ENCODE measurements at places on chromosomes 16 and 17.

DNA sequence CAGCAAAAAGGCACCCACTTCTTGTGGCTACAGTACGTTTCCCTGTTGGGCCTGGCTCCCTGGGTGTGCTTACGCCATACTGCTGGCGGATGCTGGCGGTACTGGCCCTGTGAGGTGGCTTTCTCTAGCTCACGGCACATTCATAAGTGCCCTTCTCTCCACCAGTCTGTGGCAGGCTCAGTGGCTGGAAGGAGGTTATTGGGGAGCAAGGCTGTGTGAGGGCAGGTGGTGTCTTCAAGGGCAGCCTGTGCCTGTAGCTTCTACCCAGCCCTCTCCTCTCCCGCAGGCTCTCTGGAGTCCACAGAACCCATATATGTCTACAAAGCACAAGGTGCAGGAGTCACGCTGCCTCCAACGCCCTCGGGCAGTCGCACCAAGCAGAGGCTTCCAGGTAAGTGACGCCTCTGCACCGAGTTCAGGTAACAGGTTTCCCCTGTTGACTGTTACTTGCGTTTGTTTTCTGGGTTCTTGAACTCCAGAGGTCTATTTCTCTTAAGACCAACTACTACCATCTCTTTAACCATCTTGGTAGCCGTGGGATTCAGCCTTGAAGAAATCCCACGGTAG, 20.6 kb downstream of the NTAN1 start:
- no peak for DNase-seq

DNA sequence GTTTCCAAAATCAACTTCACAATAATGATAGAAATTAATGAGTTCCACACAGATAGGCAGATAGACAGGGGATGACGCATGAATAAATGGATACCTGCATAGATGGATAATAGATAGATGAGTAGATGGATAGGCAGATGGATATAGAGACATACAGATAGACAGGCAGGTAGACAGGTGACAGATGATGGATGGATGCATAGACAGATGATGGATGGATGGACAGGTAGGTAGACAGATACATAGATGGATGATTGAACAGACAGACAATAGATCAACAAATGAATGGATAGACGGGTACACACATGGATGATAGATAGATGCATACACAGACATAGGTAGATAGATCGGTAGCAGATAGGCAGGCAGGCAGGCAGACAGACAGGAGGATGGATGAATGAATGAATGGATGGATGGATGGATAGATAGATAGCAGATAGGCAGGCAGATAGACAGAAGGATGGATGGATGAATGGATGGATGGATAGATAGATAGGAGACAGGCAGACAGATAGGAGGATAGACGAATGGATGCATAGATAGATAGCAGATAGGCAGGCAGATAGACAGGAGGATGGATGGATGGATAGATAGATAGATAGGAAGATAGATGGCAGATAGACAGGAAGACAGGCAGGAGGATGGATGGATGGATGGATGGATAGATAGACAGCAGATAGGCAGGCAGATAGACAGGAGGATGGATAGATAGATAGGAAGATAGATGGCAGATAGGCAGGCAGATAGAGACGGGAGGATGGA, 142.5 kb downstream of the RBFOX3 start:
- no peak for DNase-seq

DNA sequence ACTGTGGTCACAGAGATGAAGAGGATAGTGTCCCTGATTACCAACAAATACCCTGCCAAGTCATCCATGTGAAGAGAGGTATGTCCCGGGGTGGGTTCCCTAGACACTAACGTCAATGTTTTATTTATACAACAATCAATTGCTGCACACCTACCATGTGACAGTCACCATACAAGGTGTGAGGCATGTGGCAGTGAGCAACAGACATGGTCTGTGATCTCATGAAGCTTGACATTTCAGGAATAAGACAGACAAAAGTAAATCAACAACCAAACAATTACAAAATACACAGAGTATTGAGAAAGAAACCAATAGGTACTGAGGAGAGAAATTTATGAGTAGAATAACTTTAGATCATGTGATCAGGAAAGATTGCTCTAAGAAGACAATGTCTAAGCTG, 268.6 kb downstream of the MRTFB start:
- no peak for DNase-seq

DNA sequence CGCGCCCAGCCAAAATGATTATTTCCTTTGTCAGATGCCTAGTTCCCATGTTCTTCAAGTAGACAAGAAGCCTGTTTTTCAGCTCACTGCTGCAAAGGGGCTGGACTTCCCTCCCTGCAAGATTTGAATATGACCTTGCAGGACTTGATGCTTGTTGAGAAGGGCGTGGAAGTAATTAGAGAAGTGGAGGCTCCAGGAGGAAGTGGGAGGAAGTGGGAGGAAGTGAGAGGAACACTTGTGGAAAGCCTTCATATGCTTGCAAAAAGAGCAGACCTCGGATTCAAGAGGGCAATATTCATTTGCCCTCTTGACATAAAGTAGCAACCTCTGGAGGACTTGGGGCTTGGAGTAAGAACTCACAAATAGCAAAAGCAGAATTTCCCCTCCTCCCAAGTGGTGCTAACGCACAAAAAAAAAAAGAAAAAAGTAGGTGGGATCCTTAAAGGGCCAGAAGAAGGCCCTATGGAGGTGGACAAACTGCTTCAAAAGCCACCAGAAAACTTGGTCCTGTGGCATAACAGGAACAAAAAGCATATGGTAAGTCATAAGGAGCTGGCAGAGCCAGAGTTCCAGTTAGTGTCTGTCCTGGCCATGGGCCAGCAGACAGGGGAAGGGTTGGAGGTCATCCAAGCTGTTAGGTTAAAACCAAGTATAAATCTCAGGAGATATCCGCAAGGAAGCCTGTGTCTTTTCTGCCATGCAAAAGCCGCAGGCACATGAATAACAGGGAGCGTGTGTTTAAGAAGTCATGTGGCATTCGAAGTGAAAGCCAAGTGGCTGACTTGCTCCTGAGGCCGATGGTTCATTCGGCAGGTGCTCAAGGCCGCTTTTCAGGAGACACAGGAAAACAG, 20.6 kb upstream of the PRKAR1A start:
- no peak for DNase-seq

GRCh38 chr16:4411684-4412083, 4.7 kb downstream of the CORO7 start:
- DNase-seq: no peak

DNA sequence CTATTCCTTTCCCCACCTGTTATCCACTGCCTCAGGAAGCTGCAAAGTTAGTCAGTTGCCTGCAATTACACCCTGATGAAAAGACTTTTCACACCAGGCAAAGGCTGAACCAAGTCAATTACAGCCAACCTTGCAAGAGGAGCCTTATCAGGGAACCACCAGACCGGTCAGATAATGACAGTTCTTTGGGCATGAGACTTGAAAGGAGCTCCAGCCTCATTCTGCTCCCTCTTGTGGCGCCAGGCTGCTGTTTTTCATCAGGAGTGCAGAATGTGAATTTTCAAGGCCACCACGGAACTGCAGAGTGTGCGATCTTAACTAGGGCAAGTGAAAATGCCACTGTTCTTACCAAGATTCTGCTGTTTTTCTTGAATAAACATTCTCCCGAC, 22.5 kb downstream of the DNAI2 start:
- peak; percentile 2 for DNase-seq

- peak; percentile 63 for DNase-seq
Observed at GRCh38 chr17:7355053-7355452, at the start of gene TMEM95. Gene TMEM95, plus strand, starts transcription at chr17:7355156. Its CDS starts 49 bp downstream, at chr17:7355205.

GRCh38 chr17:12631076-12631475, 34.6 kb upstream of the MYOCD start:
- peak; percentile 70 for DNase-seq

GRCh38 chr16:73354434-73354833, 306.5 kb upstream of the ZFHX3 start:
- DNase-seq: no peak

- peak; percentile 60 for DNase-seq
Observed at GRCh38 chr17:4607773-4608187, 23.5 kb downstream of the SMTNL2 start.

DNA sequence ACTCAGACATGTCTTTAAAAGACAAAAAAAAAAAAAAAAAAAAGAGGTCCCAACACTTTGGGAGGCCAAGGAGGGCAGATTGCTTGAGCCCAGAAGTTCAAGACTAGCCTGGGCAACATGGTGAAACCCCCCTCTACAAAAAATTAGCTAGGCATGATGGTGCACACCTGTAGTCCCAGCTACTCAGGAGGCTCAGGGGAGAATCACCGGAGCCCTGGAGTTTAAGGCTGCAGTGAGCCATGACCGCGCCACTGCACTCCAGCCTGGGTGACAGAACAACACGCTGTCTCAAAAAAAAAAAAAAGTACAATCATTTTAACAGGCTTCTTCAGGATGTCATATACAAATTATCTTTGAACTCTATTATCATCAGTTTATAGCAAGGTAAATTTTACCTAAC, 22.0 kb downstream of the C16orf87 start:
- DNase-seq: no peak

GRCh38 chr16:14236401-14236800, 165.3 kb downstream of the MRTFB start:
- no peak for DNase-seq

GRCh38 chr17:31318298-31318801, 3.1 kb downstream of the EVI2A start:
- no peak for DNase-seq

- DNase-seq: no peak
Observed at GRCh38 chr17:61836266-61837174, 26.8 kb downstream of the BRIP1 start.

GRCh38 chr17:1322014-1322428, 42.6 kb downstream of the TRARG1 start:
- DNase-seq: no peak

GRCh38 chr16:3065069-3065741, at the start of gene IL32:
Gene IL32, plus strand, starts transcription at chr16:3065640. Its CDS starts 172 bp downstream, at chr16:3065812.
- peak; percentile 80 for DNase-seq

DNA sequence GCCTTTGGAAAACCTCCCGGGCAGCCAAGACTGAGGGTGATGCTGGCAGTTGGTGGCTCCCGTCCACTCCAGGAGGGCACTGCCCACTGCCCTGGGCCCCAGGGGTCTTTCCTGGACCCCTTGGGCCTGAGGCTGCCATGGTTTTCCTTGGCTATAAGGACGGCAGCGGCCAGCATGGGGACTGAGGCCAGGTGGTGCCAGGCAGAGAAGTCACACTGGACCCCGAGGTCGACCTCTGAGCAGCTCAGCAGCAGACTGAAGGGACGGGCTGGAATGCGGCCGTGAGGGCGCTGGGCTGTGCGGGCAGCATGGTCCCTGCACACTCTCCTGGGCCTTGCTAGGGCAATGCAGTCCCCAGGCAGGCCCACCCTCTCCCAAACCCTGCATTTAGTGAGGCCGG, 55.6 kb upstream of the GNG13 start:
- no peak for DNase-seq

DNA sequence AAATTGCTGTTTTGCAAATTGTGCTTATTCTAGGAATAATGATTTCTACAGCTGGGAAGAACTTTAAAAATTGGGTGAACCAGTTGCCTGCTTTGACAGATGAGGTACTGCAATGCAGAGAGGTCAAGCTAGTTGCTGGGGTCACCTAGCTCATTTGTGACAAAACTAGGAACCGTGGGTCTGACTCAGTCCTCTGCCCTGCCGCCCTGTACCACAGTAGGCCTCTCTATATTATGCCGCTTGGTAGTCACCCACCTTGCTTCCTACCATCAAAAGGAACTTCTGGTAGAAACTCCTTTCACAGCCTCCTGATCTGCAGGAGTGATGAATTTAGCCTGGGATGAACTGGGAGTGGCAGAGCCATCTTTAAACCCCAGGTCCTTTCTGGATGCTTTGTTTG, 105.7 kb downstream of the PITPNC1 start:
- no peak for DNase-seq

DNA sequence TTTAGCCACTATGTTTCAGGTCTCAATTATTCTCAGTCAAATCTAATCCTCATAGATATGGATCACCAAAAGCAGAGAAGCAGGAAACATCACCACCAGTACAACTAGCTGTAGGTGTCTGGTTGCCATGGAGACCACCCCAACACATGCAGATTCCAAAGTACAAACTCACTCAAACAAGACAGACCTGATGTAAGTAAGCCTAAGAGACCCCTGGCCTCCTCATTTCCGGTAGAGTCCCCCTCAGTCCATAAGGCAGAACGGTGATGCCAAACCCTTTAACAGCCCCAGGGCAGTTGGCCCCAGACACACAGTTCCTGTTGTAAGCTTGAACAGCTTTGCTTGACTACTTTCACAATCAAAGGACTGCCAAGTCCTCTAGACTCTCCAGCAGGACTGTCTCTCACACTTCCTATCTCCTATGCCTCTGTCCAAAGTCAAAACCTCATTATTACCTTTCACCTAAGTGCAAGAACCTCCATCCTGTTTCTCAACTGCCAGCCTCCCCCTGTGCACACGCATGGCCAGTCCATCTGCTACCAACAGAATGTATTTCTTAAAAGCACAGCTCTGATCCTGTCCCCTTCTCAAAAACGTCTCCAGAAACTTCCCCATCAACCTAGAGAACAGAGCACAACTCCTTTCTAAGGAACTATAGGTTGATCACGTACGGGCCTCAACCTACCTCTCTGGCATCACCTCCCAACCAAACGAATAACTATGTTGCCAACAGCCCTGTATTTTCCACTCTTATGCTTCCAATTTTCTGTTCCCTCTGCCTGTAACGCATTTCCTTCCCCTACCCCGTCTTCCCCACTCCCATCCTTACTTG, 23.9 kb downstream of the SLC39A11 start:
- peak; percentile 81 for DNase-seq

DNA sequence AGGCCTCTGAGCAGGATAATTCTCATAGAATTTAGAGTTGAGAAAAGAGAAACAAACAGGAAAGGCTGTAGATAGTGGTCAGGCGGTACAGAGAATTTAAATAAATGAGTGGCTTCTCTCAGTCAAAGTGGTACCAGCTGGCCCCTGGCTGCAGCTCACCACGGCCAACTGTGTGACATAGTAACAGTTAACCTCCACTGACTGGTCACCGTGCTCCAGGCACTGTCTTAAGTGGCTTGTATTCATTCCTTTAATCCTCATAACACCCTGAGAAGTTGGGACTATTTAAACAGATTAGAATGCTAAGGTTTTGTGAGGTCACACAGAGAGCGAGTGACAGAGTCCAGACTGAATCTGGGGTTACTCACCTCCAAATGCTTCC, 108.9 kb downstream of the GNAO1 start:
- peak; percentile 55 for DNase-seq

- DNase-seq: peak; percentile 48
Observed at GRCh38 chr16:86258713-86259112, 251.6 kb upstream of the FOXF1 start.

DNA sequence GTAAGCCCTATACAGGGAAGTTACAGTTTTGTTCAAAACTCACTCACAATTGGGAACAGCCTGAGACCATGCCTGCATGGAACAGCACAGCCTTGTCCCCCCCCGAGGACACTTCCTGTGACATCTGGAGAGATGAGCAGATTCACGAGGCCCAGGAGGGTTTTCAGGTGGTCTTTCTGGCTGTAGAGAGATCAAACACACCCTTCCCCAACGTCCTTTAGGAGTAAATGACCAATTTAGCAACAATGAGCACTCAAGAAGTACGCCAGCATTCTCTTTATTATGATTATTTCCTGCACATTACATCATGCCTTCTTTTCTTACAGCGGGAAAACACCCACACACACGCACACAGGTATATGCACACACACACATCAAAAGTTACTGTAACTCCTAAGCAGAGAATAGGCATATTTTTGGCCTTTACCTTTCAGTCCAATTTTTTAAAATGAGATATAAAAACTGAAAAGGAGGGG, 39.0 kb downstream of the ADCY9 start:
- DNase-seq: no peak

GRCh38 chr17:77145612-77146245, 5.0 kb downstream of the SEC14L1 start:
- DNase-seq: peak; percentile 96
